Gastroesophageal sphincter (tissue), 4 donors: ENCODE measurements at places on chromosomes 2 and 18. TPM values are rescaled to one million over a fixed set of nuclear protein-coding genes. Genes with fewer than 3 reads are reported as not detected.

Gene ALPI
- total RNA-seq = not detected

Gene MYO3B
- total RNA-seq = not detected

Gene HRH4
- total RNA-seq = 0.15 TPM

Gene LDLRAD4
- 48.5 TPM for total RNA-seq

Gene PPP1R1C
- total RNA-seq = not detected

Gene EVX2
- not detected for total RNA-seq

Gene ASXL3
- total RNA-seq = 0.93 TPM

Gene TBR1
- total RNA-seq = not detected

Gene CACNB4
- total RNA-seq = 1.4 TPM

Gene CYTIP
- 10.6 TPM for total RNA-seq

Gene KLHL30
- total RNA-seq = 3.1 TPM

Gene CTIF
- total RNA-seq = 45.6 TPM

Gene RAX
- not detected for total RNA-seq

Gene RGPD4
- not detected for total RNA-seq

Gene C1QL2
- total RNA-seq = not detected

Gene TDRD15
- 0.73 TPM for total RNA-seq
